Astrocyte (in vitro differentiated cells and primary cell): ENCODE measurements at places on chromosomes 4 and X.

DNA sequence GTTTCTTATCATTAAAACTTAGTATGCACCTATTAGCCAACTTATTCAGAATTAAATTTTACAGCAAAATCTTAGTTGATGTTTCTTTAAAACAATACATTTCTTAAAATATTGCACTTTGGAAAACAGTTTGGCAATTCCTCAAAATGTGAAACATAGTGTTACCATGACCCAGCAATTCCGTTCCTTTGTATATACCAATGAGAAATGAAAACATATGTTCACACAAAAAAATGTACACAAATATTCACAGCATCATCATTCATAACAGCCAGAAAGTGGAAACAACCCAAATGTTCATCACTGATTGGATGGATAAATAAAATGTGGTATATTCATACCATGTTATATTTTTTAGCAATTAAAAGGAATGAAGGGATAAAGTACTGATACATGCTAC is 50.2 kb downstream of the WDR44 start:
- no peak for DNase-seq

- DNase-seq: no peak
Observed at GRCh38 chr4:18975916-18976808, 954.6 kb upstream of the LCORL start.

- DNase-seq: no peak
Observed at GRCh38 chr4:110475881-110476818, at the start of gene ENPEP. Gene ENPEP, plus strand, starts transcription at chr4:110476155. Its CDS starts 260 bp downstream, at chr4:110476415.

DNA sequence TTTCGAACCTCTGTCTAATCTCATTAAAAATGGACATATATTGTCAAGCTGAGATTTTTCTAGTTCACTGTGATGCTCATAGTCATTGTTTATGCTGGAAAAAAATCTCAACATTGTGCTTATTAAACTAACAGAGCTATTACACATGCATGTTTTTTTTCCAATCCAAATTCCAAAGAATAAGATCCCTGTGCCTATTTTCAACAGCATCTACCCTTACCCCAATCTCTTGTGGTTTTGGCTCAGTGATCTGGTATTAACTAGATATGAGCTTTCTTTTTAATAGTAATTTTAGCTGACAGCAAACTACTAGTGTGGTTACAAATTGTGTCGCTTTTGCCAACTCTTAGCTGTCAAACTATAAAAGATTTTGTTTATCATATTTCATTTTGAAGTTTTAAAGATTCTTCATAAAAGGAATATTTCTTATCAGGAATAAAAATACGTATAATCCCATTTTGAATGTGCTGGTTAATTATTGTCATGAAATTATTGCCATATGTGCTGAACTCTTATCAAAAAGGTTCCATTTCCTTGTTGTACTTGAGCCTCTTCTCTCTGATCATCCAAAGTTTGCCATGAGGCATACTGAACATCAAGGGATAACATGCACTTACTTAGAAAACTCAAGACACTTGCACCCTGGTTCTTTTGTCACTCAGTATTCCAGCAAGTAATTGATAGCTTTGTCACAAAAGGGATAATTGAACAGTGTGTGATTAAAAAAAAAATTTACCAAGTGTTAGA is 241.2 kb downstream of the ARHGAP24 start:
- peak; percentile 59 for DNase-seq

DNA sequence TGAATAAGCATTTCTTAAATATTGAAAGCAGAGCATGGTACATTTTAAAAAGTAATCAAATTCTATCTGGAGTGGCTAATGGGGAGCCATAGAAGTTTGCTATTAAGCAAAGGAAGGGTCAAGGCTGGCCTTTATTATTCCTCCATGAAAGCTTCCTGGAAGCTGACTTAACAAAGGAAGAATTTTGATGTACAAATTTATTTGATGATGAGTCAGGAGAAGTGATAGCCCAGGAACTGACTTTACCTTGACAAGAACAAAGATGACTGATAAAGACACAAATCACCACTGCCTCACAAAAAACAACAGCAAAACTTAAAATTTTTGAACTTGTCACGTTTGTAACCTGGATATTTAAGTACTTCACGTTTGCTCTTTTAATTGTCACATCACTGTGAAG is 872.1 kb downstream of the PCDH7 start:
- DNase-seq: no peak

DNA sequence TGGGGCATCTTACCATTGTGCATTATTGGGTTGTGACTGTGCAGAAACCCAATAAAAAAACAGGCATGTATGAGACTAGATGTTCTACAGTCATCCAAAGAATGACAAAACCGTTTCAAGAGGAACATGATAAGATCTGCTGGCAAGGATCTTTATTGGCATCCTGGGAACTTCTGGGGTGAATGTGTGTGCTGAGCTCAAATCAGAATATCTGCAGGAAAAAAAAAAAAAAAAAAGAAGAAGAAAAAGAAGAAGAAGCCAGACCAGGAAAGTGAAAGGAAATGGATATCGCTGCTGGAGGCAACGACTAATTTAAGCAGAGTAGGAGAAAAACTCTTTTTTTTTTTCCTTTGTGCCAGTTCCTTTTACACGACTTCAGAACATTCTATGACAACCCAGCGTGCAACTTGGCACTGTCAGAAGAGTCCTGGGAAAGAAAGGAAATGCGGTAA is 484.2 kb upstream of the BOD1L1 start:
- DNase-seq: peak; percentile 56
